Vagina (tissue), 2 donors: ENCODE measurements at places on chromosomes 4 and X. TPM values are rescaled to one million over a fixed set of nuclear protein-coding genes. Genes with fewer than 3 reads are reported as not detected.

DNA sequence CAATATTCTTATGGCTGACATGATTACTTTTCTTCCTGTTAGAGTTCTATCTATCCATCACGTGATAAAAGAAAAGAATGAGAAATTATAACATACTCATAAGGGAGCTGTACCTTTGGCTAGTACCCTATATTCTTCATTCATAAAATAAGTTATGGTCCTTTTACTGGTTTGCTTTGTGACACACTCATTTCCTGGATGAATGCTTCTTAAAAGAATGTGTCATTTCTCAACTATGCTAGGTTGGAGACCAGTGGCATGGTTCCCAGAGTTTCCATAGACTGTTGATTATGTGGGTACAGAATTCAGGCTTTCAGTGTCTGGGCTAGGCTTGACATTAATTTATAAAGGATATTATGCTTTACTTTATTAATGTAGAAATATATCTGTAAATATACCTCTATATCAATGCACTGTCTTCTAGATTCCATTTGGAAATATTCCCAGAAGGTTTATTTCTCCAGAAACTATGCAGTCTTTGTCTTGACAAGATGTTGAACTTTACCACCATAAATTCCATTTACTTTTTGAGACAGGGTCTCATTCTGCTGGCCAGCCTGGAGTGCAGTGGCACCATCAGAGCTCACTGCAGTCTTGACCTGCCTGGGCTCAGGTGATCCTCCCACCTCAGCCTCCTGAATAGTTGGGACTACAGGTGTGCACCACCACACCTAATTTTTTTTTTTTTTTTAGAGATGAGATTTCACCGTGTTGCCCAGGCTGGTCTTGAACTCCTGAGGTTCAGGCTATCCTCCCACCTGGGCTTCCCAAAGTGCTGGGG is 23.8 kb downstream of the NUDT6 start:
- DNase-seq: no peak

DNA sequence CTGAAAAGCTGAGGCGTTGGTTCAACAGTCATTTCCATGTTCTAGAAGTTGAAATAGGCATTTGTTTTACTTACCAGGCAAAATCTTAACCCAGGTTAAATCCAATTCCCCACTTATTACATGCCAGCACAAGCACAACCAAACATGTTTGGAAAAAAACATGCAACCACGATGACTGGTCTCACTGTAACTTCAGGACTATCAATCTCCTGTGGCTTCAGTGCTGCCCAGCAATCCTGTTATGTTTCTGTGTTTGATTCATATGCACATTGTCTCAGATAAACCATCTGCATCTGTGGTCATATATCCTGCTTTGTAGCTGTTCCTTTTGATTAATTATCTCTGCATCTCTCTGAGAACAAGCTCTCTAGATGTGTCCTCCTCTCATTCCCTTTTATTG is 28.3 kb downstream of the PRDM8 start:
- no peak for DNase-seq

- no peak for DNase-seq
Measured at GRCh38 chrX:22171287-22172060, 101.2 kb upstream of the CBLL2 start.

Gene VEGFC
- total RNA-seq: 14.2 TPM

DNA sequence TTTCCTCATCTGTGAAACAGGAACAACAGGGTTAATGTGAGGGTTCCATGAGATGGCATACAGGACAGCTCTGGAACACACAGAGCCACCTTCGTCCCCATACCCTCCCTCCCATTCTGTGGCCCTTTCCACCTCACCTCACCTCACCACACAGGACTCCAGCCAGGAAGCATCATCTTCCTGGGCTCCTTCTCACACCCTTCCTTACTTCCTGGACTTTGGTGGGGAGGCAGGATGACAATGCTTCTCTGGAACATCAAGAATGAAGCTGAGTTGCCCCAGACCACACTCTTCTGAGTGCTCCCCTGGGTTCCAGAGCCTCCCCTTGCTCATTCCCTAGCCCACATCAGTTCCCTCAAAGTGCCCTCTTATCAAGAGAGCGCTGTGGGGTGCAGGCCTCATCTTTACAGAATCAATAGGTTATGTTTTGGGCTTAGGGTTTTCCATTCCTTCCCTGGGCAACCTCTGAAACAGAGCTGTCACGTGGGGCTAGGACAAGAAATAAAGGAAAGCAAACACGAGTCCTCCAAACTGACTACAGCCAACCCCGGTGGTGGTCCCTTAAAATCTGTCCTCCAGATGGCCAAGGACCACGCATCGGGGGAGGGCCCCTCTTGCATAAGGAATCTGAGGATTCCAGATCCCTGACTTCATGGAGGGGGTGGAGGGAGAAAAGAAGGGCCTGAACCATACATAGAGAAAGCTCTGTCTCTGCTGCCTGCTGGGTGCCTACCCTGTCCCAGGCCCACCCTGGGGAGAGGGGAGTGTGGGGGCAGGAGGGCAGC is 74.4 kb upstream of the ATP6AP2 start:
- no peak for DNase-seq

- peak; percentile 61 for DNase-seq
Measured at GRCh38 chrX:150364347-150365050, 1.4 kb downstream of the MAMLD1 start.
